ENCODE measurements at places on chromosomes 11 and 22.

DNA sequence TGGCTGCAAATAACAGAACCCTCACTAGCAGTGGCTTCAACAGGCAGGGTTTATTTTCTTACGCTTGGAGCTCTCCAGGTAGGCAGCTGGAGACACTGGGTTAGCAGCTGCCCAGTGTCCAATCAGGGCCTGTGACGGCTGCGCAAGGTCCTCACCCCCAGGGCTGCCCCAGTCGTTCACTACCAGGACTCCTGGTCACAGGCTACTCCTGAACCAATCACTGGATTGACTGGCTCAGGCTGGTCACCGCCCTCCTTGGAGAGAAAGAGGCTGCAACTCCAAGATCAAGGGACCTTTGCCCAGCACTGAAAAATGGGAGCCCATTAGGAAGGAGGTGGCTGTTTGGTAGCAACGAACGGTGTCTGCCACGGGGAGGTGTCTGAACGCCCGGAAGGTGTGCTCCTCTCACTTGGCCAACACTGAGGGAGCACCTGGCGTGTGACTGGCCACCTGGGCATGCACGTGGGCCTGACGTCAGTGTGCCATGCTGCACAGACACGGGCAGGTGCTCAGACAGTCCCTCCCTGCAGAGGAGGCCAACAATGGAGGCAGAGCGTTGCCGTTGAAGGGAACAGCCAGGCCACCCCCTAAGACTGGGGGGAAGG, 5.1 kb downstream of the ARSA start:
- no peak for DNase-seq

GRCh38 chr22:44385781-44386180, 73.0 kb upstream of the SHISAL1 start:
- no peak for DNase-seq

DNA sequence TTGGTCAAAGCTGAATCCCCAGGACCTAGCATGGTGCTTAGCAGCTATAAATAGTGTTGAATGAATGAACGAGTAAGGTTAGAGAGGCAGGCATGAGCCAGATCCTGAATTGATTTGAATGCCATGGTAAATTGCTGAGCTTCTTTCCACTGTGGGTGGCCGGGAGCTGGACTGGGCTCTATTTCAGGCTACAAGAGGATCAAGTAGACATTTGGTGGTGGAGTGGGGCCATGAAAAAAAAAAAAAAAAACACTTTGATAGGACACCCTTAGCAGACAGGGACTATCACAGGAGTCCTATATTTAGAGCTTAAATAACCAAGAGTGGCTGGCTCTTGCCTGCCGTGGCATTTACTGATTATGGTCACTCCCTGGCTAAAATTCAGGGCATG, 77.6 kb downstream of the MIAT start:
- no peak for DNase-seq

DNA sequence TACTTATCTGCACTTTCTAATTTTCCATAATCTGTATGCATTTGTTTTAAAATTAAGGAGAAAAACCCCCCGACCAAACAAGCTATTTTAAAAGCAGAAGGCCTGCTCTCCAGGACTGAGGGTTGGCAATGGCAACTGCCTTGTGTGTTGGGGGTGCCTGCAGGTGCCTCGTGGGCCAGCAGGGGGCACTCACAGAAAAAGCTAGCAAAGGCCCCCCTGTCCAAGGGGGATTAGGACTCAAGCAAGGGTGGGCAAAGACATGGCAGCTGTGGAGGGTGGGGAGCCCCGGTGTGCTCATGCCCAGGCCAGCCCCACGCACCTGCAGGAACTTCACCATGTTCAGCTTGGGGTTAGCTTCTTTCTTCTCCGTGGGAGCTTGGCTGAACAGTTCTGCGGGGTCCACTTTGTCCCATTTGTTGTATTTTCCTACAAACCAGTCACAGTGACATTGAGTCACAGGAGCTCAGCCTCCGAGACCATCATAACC, 10.3 kb downstream of the TOP3B start:
- DNase-seq, result no peak

GRCh38 chr11:88623531-88623930, 286.0 kb upstream of the CTSC start:
- DNase-seq, result peak; percentile 29

DNA sequence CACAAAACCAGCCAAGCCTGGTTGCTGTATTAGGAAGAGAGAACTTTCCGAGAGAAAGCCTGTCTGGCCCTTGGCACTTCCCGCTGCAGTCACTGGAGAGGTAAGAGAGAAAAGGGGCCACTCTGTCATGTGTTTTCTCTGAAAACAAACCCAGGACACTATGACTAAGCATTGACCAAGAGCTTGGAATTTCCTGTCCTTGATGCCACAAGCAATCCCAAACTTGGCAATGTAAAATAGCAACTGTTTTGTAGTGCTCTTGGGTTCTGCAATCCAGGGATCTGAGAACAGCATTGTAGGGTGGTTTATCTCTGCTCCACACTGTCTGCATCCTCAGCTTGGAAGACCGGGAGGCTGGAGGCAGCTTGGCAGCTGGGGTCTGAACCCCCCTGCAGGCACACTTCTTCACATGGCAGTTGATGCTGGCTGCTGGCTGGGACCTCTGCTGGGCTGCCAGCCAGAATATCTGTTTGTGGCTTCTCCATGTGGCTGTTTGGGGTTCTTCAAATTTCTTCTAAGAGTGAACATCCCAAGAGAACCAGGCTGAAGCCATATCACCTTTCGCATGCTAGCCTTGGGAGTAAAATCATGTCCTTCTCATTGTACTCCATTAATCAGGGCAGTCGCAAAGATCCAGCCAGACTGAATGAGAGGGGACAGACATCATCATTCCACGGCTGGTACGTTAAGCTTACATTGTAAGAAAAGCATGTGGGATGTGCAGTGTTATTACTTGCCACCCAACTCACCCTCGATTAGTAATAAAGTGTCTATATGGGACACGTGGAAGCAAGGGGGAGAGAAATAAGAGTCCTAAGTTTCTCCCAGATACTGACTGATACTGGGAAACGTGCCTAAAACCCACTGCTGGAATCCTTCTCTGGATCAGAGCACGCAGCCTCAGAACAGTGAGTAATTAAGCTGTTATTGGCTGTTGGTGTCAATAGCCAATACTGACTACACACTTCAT, 537.4 kb upstream of the B3GAT1 start:
- DNase-seq, result peak; percentile 27

DNA sequence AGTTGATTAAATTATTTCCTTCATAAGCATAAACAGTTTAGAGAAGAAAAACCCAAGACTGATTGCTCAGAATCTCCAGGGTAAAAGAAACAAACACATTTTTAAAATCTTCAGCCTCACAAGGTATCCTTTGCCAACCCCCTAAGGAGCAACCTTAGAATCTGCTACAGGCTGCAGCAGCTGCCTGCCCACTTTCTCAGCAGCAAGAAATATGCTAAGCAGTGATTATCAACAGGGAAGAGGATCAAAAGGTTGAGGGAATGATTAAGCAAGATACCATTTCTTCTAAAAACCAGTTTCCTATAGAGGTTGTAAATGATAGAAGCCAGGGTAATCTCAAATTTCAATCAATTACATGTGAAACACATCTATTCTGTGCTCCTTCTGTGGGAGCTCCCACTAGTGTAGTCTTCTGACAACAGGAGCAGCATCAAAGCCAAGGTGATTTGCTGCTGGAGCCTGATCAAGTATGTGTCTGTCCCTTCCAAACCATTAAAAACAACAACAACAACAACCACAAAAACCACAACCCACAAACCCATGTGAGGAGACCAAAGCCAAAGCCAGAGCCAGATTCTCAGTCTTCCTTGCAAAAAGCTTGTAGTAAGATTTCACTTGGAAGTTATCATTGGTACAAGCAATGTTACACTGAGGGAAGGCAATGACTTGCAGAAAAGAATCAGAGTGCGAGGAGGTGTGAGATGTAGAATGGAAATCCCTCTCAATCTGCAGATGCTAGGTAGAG, 761.2 kb downstream of the DLG2 start:
- no peak for DNase-seq

DNA sequence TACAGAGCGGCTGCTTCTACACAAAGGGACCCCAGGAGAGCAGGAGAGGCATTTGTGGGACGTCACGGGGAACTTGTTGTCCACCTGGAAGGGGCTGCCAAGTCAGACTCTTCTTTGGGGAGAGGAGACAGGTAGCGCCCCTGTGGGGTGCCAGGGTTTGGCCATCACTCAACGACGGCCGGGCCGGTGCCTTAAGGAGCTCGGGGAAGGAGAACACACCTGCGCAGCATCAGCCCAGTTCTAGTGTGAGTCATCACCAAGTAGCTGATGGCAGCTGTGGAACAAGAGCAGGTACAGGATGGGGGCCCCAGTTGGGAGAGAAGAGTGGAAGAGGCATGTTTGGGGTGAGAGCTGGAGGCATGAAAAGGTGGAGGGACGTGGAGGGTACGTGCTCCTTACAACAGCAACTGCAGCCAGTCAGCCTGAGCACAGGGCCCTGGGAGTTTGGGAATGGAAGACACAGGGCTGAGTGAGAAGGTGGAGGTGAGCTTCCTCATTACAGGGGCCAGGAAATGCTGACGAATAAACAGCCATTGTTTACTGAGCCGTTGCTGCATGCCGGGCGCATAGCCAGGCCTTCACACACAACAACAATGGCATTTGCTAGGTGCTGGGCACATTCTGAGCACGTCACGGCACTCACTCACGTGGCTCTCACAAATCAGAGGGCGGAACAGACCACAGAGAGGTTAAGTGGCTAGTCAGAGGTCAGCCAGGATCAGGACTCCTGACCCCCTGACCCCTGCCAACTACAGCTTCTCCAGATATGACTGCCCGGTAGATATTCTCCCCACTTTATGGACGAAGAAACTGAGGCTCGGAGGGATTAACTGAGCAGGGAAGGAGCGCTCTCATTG, 29.1 kb upstream of the TP53I11 start:
- DNase-seq, result no peak

- no peak for DNase-seq
Measured at GRCh38 chr11:876545-876944, 33.9 kb downstream of the TSPAN4 start.

GRCh38 chr11:66418168-66418985, 2.5 kb upstream of the NPAS4 start:
- DNase-seq, result peak; percentile 93

GRCh38 chr11:75371949-75372876, 20.8 kb upstream of the ARRB1 start:
- DNase-seq, result no peak

DNA sequence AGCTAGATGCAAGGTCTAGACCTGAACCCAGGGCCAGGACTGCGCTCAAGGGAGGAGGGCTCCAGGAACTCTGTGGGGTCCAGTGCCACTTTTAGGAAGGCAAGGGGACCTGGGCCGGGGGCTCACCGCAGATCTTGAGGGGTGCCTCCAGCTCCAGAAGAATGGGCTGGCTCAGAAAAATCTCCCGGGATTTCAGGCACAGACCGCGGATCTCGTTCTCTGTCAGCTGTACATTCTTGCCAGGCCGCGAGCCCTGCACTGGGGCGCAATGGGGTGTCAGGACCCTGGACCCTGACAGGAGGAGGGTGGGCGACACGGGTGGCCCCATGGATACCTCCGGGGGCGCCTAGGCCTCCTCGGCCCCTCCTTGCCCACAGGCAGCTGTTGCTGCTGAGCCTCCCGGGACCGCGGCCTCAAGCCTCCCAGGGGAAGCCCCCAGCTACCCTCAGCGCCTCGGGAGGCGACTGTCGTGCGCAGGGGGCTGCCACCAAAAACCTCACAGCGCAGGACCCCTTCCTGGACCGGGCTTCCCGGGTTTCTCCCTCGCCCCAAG, 640 bp downstream of the PPP1CA start:
- no peak for DNase-seq

DNA sequence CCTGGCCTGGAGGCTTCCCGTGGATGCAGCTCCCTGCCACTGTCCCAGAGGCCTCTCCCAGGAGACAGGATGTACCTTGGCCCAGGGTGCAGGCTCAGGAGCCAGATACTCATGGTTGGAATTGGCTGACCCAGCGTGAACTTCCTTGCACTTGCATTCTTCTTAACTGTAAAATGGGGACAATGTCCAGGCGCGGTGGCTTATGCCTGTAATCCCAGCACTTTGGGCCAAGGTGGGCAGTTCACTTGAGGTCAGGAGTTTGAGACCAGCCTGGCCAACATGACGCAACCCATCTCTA, 20.1 kb upstream of the ST3GAL4 start:
- DNase-seq, result no peak

Data from fibroblast of skin of left quadriceps (primary cell).